ENCODE measurements at places on chromosomes 5 and 9.

- no peak for DNase-seq
Measured at GRCh38 chr5:61232490-61233050, 70.3 kb upstream of the SMIM15 start.

GRCh38 chr9:36835271-36835996, 198.6 kb downstream of the PAX5 start:
- no peak for DNase-seq

DNA sequence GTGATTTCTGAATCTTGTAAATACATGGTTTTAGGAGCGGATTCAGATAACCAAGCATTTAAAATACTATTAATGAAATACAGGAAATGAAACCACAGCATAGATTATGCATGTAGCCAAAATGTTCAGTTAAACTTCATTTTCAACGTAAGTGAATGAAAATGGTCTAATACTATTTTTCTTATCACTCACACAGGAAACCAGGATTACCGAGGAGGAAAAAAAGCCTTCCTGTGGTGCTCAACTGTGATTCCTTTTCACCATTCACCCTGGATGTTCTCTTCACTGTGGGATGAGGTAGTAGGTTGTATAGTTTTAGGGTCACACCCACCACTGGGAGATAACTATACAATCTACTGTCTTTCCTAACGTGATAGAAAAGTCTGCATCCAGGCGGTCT, 83.4 kb upstream of the ZNF169 start:
- no peak for DNase-seq

GRCh38 chr9:114662081-114662989, 4.7 kb upstream of the TEX53 start:
- DNase-seq = peak; percentile 64

- no peak for DNase-seq
Measured at GRCh38 chr5:138441221-138441620, 2.4 kb downstream of the REEP2 start.

DNA sequence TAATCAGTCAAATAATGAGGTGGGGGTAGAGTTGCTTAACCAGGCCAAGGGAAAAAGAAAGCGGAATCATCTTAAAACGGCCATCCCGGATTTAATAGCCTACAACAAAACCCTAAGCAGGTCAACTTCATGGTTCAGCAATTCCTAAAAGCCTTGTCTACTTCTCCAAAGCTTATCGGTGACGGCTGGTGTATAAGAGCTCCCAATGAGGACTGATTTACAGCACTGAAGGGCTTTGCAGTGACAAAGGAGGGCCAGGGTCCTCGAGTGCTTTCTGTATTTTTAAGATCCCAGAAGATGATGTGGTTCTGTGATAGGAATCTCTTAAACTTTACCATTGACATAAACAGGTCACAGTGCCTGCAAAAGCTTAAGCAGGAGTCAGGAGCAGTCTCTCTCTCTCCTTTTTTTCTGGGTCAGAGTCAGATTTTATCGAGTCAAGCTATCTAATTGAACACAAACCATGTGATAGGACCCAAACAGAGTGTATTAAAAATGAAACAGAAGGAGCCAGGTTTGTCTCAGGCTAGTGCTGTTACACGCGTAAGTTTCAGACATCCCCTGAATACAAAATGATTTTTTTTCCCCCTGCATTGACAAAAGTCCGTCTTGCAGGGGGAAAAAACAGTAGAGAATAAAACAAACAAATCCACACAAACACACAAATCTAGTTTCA, 663.6 kb upstream of the ZNF608 start:
- peak; percentile 25 for DNase-seq
